Liver (tissue), 10 donors: ENCODE measurements at places on chromosomes 4 and X.

GRCh38 chr4:114310296-114310925 is 288.2 kb upstream of the UGT8 start:
- no peak for DNase-seq

DNA sequence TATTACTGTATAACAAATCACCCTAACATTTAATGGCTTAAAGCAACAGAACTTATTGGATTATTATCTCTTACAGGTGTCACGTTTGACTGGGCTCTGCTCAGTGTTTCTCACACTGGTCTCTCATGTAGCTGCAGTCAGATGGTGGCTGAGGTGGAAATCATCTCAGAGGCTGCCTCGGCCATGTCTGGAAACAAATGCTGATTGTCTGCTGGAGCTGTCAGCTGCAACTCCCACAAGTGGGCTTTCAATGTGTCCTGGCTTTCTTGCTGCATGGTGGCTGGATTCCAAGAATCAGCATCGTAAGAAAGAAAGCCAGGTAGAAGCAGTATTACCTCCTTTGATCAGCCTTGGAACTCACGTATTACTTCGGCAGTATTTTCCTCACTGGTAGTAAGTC is 277.6 kb downstream of the SPANXN1 start:
- no peak for DNase-seq

- no peak for DNase-seq
Measured at GRCh38 chr4:153759407-153760316, at the start of gene RNF175. TSS of gene RNF175 (minus strand) at chr4:153760024. CDS start at chr4:153759862, 162 bp downstream.

- no peak for DNase-seq
Measured at GRCh38 chr4:48262484-48262883, 7.2 kb downstream of the TEC start.

DNA sequence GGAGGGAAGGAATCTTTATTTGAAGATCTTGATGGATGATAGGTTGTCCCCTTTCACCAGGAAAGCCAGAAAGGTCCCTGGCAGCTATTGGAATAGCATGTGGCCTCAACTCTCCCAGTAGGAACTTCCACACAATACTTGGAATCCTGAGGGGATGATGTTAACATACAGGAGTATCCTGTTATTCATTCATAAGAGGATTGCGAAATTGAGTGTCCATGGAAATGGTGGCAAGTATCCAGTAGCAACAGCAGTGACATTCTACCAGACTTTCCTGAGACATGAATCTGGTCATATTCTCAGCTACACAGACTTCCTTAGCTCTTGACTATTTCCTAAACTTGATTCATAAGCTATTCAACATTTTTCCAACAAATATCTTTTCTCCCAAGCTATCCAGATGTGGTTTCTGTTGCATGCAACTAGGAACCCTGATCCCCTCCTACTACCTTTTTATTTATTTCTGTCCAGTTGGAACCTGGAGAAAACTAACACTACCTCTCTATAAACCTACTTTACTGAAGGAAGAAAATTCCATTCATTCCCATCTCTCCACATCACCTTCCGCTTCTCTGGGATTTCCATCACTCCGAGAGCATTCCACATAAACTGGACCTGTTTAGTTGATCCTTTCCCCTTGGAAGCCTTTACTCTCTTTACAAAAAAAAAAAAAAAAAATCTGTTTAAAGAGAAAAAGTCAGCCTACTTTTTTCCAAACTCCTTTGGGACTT is 101.8 kb downstream of the ANXA5 start:
- no peak for DNase-seq

- DNase-seq, result no peak
Measured at GRCh38 chrX:149541521-149542047, 772 bp downstream of the EOLA1 start.

DNA sequence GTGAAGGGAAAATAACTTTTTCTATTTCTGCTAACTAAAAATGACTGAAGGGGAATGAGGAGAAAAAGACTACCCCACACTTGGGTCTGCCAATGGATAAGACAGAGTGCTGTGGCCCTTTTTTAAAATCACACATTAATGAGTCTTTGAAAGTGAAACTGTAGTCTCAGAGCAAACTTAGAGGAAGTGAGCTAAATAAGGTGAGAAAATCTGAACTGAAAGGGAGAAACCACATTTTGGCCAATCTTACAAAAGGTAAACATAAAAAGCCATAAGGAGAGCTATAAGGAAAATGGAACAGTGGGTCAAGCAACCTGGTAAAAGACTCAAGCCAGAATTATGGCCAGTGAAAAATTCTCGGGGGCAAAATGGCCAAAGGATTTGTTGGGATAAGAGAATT is 755.1 kb upstream of the IGFBP7 start:
- no peak for DNase-seq

DNA sequence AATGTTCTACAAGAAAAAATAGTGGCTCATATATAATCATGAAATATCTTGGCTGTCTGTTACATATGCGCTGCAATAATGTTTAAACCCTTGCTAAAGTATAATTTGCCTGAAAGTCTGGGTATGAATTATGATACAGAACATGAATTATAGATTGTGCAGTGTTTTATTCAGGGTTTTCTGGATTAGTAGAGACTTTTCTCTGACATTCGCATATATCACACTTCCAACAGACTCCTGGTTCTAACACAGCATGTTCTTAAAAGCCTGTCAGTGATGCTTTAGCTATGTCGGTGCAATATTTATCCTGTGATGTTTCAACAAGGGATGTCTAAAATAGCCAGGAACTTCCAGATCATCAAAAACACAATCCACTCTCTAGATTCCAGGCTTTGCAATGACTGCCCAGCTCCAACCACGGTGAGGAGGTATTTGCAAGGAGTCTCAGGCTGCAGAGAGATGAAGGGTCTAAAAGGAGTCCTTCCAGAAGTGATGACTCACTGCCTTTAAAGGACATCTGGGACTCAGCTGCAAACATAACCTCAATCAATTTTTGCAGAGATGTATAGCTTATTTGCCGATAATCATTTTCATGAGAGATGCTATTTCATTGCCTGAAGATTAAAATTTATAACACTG is 69.4 kb downstream of the RWDD4 start:
- DNase-seq, result no peak

DNA sequence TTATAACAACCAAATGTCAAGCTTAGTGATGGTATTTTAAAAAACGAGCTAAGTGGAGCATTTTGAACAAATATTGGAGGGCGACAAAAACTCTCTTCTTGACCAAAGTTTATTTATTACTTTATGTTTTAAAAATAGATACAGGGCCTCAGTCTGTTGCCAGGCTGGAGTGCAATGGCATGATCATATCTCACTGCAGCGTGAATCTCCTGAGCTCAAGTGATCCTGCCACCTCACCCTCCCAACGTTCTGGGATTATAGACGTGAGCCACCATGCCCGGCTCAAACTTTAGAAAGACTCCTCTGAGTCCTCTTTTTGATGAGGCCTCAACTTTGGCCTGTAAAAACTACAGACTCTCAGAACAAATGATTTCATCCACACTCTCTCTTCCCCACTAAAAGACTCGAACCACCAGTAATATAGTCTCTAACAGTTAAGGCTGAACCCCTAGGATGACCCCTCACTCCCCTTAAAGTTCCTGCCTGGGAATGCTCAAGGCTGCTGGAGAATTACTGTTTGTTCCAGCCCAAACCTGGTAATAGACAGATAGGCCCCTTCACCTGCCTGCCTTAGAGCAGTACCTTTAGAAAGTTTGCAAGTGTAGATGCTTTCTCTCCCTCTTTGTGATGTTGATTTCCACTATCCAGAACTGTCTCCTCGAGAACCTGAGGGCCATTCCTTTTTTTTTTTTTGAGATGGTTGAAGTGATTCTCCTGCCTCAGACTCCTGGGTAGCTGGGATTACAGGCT is 55.3 kb upstream of the HPSE start:
- DNase-seq, result no peak

DNA sequence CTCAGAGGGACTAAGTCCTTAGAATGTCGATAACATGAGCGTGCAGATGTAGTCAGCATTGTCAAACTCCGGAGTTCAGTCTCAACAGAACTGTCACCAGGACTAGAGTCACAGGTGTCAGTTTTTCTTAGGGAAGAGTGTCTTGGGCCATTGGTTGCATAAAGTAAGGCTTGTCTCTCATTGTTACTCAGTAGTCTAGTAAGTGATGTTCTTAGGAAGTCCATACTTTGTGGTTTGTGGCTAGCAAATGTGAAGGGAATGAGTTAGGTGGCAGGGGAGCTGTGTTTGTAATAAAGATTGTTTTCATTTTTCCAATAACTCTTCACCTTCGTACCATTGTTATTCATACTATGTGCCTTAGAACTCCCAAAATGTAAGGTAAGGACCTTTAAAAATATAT is 119.6 kb downstream of the AFF2 start:
- DNase-seq, result no peak

- DNase-seq, result no peak
Measured at GRCh38 chrX:44675362-44676024, 132.8 kb upstream of the FUNDC1 start.

GRCh38 chrX:118189628-118190027 is 73.0 kb upstream of the KLHL13 start:
- no peak for DNase-seq

DNA sequence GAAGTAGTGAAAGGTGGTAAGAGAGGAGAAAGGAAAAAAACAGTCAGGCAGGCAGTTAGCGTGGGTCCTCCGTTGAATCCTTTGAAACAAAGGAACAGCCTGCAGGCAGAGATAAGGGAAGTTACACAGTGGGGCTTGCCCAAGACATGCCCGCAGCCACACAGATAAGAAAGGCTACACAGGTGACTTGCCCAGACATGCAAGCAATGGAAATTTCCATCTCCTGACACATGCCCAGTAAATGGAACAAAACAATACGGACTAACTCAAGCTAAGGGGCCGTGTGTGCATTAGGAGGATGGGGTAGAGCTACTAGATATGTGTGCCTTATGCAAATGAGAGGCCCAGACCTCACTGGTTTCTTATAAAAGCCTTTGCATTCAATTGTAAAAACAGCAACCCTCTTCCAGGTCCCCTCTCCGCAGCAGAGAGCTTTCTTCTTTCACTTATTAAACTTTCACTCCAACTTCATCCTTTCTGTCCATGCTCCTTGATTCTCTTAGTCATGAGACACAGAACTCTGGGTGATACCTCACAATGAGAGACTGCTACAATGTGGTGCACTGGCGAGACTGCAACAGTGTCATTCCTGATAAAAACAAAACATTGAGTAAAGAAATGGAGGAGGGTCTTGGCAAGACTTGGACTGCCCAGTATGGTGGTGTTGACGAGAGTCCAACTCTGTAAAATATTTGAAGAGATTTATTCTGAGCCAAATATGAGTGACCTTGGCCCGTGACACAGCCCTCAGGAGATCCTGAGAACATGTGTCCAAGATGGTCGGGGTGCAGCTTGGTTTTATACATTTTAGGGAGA is 997.4 kb upstream of the PRKX start:
- DNase-seq, result no peak

DNA sequence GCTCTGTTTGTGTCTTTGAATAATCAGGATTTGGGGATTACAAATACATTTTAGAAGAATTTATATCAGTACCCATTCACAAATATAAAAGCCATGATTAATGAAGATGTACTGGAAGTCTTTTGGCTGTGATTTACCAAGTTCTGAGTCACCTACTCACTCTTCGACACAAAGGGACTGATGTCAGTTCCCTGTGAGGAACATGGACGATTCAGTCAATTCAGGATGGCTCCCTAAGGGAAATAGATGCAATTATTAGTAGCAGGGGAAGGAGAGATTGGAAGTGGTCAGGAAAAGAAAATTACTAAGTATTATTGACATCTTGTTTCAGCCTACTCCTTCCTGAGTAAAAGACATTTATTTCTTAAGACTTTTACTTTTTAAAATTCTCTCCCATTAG is 550.7 kb upstream of the SLIT2 start:
- no peak for DNase-seq

GRCh38 chr4:41160012-41160789 is 54.1 kb downstream of the APBB2 start:
- no peak for DNase-seq

- no peak for DNase-seq
Measured at GRCh38 chrX:76029385-76029784, 143.5 kb upstream of the PBDC1 start.

DNA sequence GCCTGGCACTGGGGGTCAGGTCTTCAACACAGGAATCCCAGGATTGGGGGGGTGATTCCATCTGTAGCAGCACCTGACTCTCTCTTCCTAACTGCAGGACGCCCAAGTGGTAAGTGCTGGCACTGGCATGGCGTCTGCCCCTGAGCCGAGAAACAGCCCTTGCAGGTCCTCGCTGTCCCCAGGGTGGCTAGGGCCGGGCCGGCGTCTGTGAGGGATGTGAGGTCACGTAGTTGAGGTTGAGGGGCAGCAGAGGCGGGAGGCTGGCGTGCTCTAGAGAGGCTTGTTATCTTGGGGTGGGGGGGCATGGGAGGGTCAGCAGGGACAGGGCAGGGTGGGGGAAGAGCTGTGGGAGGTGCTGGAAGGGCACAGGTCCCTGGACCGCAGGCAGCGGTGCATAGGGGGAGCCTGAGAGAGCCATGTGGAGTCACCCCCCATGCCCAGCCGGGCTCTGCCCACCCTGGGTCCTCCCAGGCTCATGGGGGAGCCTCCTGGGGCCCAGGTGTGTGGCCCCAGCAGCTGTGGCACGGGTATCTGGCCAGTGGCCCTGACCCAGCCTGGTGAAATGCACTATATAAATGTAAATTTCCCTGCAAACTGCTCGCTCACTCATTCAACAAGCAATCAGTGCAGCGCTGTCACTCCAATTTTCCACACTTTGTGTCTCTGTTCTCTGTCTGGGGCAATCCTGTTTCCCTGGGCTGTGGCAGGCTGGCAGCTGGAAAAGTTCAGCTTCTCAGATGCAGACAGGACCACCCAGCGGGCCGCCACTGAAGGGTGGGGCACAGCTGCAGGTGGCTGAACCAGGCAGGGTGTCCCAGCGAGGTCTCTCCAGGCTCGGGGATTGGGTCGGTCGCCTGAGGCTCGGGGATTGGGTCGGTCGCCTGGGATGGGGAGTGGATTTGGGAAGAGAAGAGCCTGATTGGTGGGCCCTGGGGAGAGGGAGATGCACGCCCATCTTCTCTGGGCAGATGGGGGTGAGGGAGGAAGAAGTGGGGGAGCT is 102.2 kb upstream of the NKX1-1 start:
- no peak for DNase-seq

- no peak for DNase-seq
Measured at GRCh38 chr4:43757147-43757546, 691.5 kb downstream of the KCTD8 start.

GRCh38 chr4:183201331-183201730 is 102.3 kb downstream of the WWC2 start:
- DNase-seq, result no peak
